Activated CD4-positive, alpha-beta T cell treated with anti-CD3 and anti-CD28 coated beads for 1 hour (primary cell): ENCODE measurements at places on chromosomes 13 and 19.

GRCh38 chr19:40815223-40815622, 16.2 kb downstream of the EGLN2 start:
- no peak for DNase-seq

DNA sequence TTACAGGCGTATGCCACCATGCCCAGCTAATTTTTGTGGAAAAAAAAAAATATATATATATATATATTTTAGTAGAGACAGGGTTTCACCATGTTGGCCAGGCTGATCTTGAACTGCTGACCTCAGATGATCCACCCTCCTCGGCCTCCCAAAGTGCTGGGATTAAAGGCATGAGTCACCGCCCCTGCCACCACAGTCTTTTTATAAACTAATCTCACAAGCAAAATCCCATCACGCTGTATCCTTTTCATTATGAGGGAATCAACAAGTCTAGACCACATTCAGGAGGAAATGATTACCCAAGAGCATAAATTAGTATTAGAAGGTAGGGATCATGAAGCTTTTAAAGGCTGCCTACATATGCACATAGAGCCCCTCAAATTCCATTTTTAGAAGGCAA, 210.6 kb upstream of the NBEA start:
- DNase-seq = no peak

- no peak for DNase-seq
Observed at GRCh38 chr13:104447348-104447747, 1381.1 kb upstream of the SLC10A2 start.

GRCh38 chr13:89514534-89515312, 1832.8 kb upstream of the MIR17HG start:
- DNase-seq = no peak

DNA sequence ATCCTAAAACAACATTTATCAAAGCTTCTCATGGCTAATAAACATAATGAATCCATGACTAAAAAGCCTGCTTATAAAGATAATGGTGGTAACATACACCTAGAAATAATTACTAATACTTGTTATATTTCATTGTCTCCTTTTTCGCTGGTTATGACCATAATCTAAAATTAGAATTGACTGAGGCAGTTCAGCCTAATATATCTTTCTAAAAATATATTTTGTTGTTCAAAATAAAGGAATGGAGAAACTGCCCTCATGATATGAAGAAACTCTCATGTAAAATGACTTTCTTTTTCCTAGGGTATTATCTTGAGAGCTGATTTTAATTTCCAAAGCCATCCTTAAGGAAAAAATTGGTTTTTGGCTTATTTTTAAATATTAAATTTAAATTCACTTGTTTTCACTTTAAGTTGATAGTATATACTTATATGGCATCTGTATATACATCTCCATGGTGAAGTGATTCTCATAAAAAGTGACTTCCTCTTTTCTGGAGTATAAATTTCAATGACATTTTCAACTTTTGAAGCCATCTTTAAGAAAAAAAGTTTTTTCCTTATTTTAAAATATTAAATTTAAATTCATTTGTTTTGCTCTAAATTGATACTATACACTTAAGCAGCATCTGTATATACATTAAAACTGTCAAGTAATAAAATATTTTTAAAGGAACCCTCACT, 204.6 kb downstream of the VWA8 start:
- DNase-seq = no peak

GRCh38 chr19:16714702-16715287, 4.9 kb upstream of the NWD1 start:
- peak; percentile 14 for DNase-seq

DNA sequence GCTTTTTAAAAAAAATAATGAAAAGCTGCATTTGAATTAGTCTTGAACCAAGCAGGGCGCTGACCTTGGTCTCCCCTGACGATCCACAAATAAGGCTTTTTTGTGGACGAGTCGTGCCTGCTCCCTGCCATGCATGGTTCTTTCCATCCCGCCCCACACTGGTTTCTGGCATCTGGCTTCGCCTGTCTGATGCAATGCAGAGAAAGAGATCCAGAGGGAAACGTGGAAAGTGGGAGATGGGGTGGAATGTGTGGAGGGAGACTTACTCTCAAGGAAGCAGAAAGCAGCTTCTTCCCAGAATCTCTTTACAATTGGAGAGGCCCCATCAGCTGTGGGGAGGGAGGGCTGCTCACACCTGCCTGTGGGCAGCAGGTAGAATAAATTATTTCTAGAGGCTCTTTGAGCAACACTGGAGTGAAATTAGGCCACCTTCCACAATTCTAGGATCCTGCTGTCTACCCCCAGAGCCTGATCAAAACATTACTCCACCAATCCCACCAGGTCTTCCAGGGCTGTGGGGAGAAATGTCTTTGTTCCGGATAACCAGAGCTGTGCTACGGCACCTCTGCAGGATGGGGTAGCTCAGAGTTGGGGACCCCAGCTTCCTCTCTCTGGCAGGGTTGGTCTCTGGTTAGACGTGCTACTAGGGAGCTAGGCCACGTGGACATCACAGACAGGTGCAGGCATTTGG, 183.5 kb downstream of the UQCRFS1 start:
- no peak for DNase-seq

DNA sequence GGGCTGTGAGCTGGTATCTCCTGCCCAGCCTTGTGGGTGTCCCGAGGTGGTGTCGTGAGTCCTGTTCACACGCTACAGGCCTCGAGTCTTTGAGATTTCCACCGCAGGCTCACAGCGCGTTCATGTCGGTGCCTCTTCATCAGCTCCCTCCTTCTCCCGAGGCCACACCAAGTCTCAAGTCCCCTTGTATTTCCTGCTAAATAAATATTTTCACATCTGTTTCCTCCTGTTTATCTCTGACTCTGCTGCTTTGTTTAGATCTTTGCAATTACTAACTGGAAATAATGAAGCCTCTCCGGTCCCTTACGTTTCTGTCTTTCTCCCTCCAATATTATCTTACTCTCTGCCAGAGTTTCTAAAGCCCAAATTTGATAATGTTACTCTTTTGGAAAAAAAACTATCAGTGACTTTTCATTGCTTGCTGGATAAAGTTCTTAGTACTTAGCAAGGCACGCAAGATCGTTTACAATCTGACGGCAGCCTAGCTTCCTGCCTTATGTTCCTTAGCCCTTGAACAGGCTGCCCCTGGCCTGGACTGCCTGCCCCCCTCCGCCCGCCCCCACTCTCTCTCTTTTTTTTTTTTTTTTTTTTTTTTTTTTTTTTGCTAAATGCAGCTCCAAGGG, 130.5 kb upstream of the RNF113B start:
- DNase-seq = no peak

GRCh38 chr13:88345171-88345847, 674.1 kb downstream of the SLITRK5 start:
- DNase-seq = no peak

- DNase-seq = no peak
Observed at GRCh38 chr13:45521297-45521696, 56.6 kb downstream of the COG3 start.

GRCh38 chr13:113209336-113209758, at the start of gene CUL4A:
Gene CUL4A (plus strand): TSS chr13:113209613. CDS start chr13:113209628, 15 bp downstream.
- DNase-seq = peak; percentile 56

GRCh38 chr19:46610851-46611770, 10.0 kb downstream of the CALM3 start:
- peak; percentile 1 for DNase-seq

- DNase-seq = no peak
Observed at GRCh38 chr13:65416784-65417183, 1813.4 kb downstream of the PCDH9 start.

- no peak for DNase-seq
Observed at GRCh38 chr19:28793391-28794168, 419.4 kb downstream of the UQCRFS1 start.

- no peak for DNase-seq
Observed at GRCh38 chr19:1699998-1700732, 47.8 kb upstream of the TCF3 start.

DNA sequence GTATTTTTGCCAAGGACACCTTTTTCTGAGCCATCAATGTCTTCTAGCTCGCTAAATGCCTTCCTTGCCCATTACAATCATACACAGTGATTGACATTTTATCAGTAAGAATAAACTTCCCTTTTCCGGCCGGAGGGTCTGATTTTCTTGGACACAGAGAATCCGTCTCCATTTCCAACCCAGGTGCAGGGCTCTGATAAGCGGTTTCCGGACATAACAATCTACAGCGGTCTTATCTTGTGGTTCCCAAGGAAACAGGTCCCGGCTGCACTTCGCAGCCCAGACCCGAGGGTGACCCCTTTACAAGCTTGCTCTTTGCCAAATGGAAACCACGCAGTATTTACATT, 5.1 kb upstream of the ZNF77 start:
- DNase-seq = no peak

GRCh38 chr13:112887151-112887550, 81.9 kb upstream of the MCF2L start:
- DNase-seq = no peak

GRCh38 chr13:44019651-44020050, 139.9 kb downstream of the LACC1 start:
- no peak for DNase-seq

GRCh38 chr13:43200736-43201135, 177.3 kb downstream of the DNAJC15 start:
- no peak for DNase-seq

DNA sequence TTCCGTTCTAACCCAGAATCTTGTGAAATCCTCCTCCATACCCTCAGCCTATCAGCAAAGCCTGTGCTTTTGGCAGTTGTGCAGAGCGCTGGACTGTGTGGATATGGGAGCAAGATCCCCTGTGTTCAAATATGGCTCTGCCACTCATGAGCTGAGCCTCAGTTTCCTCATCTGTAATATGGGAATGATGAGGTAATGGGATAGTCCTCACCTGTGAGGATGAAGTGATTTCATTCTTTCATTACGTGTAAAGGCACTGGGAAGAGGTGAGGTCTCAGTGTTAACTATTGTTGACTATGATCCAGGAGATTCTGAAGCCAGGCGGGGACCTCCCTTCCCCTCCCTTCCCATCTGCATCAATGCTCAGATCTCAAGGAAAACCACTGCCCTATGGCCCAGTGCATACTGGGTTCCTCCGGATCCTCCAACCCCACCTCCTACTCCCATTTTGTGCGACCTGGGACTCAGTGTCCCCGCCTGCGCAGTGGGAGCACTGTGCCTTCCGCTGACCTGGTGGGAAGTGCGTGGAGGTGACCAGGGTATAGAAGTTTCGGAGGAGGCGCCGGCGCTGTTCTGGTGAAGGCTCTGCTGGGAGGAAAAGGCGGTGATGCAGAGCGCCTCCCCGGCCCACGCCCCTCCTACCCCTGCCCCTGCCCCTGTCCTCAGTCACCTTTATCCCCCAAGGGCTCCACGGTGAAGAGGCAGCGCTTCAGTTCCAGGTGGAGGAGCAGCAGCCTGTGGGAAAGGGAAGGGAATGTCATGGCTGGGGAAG, 5.0 kb downstream of the FUZ start:
- no peak for DNase-seq

DNA sequence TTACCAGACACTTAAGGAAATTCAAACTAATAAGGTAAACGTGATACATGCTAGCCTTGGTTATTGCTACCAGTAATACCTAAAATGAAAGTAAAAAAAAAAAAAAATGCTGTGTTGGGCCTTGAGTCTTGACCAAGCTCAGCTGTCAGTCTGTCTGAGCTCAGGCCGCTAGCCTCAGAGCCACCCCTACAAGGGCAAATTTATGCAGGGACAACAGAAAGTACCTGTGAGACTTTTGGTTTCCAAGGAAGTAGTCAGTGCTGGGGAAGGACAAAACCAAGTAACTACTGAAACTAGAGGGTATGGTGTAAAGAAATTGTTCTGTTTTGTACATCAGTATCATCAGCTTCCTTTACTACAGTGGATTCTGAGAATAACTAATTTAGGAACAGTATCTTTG, 134.3 kb upstream of the SLITRK5 start:
- no peak for DNase-seq

DNA sequence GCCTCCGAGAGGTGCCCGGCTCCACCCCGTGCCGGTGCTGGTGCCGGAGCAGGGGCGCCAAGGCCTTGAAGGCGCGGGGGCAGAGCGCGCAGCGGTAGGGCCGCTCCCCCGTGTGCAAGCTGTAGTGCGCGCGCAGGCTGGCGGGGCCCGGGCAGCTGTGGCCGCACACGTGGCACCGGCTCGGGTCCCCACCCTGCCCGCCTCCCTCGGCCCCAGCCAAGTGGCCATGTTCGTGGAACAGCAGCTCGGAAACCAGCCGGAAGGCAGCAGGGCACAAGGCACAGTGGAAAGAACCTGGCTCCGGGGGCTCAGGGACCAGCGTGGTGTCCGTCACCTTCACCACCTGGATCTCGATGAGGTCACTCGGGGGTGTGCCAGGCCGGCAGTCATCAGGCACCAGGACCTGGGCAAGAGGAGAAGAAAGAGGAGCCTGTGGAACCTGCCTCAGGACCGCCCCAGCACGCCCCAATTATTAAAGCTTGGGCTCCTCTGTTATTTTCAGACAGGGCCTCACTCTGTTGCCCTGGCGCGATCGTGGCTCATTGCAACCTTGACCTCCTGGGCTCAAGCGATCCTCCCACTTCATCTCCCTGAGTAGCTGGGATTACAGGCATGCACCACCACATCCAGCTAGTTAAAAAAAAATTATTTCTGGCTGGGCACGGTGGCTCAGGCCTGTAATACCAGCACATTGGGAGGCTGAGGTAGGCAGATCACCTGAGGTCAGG, 2.0 kb downstream of the ZNF784 start:
- DNase-seq = no peak

DNA sequence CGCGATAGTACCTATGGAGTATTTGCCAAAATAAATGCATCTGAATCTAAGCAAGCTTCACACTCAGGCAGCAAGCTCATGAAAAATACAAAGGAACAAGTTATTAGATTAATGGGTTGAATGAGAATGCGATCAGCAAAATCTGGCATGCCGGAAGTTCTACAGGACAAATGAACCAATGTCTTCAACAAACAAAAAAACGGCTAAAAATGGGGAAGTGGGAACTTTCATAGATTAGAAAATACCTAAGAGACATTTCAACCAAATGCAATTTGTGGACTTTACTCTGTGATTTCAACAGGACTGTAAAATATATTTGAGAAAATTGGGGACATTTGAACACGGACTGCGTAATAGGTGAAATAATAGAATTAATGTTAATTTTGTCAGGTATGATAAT, 22.4 kb upstream of the RNASEH2B start:
- no peak for DNase-seq

DNA sequence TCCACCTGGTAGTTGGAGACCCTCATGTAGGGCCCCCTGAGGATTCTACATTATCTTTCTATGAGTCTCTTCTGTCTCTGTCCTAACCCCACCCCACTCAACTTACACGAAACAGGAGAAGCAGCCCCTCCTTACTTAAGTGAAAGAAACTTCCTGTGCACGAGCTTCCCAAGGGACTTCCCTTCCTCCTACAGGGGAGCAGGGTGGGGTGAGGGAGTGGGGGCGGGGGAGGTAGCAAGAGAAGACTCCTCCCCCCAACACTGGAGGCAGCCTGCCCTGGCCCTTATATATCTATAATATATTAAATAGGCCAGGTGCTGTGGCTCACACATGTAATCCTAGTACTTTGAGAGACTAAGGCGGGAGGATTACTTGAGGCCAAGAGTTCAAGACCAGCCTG, 5.5 kb upstream of the PDE4C start:
- no peak for DNase-seq

DNA sequence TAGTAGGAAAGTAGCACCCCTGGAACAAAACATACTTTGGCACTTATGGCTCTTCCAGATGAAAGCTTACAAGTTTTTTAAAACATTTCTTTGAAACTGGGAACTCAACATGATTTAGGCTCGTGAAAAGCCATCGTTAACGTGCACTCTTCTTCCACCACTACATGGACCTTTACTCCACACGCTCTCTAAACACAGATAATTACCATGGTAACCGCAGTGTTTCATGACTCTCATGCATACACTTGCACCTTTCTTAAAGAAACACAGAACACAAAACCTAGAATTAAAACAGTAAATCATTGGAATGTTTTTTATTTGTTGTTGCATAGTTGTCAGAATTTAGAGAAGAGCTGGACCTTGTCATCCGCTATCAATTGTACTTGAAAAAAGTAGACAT, 154.3 kb downstream of the FGF9 start:
- no peak for DNase-seq
